Activated B cell treated with CpG ODN at 0.5 μM for 24 hours (primary cell): ENCODE measurements at places on chromosomes 5 and 9. TPM values are rescaled to one million over a fixed set of nuclear protein-coding genes. Genes with fewer than 3 reads are reported as not detected.

Gene TOR4A
- total RNA-seq = 7.9 and 9.1 TPM in 2 replicates

- no peak for DNase-seq
Measured at GRCh38 chr5:56322592-56322991, 89.5 kb upstream of the ANKRD55 start.

DNA sequence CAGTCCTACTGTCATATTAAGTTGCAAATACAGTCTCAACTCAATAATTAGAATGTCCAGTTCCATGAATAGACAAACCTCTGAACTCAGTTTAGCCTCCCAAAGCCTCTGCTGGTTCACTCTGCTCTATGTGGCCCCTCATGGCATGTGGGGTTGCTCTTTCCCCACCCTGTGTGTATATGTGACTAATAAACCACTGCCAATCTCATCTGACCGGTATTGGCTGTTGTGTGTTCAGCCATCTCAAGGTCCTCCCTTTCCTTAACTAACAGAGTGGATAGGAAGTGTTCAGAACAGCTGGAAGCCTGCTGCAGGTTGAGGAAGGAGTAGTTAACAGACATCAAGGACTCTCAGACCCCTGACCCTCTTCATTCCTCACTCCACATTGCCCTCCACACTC is 55.3 kb downstream of the IL33 start:
- no peak for DNase-seq

DNA sequence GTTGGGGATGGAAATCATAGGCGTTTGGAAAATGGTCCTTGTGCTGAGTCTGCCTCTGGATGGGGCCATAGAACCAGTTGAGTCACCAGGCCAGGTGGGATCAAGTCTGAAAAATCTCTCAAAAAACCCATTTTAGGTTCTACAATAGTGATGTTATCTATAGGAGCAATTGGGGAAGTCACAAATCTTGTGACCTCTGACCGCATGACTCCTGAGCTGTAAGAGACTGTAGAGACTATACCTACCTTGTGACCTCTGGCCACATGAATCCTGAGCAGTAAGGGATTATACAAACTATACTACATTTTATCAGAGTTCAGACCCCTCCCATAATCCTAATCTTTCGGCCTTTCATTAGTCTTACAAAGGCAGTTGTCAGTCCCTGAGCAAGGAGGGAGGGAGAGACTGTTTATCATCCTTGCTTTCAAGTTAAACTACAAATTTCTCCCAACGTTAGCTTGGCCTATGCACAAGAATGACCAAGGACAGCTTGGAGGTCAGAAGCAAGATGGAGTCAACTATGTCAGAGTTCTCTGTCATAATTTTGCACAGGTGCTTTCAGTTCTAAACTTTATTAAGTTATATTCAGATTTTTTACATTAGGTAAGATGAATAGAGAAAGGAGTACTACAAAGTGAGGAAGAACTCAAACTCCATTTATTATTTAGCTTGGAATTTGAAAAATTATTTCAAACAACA is 11.5 kb upstream of the JMY start:
- no peak for DNase-seq

Gene PPP2R2B
- not detected in 2 replicates for total RNA-seq

DNA sequence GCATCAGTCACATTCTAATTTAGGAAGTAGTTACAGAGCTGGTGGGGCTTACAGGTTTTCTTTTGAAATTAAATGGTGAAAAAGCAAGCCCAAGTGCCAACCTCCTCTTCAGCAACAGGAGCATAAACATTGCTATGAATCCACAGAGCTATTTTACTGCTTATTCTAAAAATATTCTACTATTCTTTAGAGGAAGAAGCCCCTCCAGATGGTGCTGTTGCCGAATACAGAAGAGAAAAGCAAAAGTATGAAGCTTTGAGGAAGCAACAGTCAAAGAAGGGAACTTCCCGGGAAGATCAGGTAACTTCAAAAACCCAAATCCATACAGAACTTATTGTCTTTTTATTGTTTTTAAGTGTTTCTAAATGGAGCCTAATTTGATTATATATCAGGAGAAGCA is 202.8 kb downstream of the CWC27 start:
- DNase-seq = no peak
